HCT116 (cell line): ENCODE measurements at places on chromosomes 11 and 22. TPM values are rescaled to one million over a fixed set of nuclear protein-coding genes. Genes with fewer than 3 reads are reported as not detected.

DNA sequence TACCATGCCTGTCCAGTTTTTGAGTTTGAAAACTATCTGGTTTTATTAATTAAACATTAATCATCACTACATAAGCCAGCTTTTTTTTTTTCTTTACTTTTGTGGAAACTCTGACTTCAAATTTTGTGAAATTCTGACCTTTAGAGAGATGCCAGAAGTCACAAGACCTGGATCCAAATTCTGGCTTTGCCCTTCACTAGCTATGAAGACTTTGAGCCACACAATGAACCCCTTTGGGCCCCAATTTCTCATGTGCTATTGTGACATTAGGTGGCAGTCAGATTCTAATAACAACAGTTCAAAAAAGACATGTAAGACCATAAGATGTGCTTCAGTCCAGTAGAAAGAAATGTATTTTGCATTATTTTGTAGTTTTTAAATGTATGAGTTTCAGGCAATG lies 60.3 kb downstream of the ZC3H12C start:
- no peak overlapping the region for H3K27ac ChIP-seq
- H3K36me3 ChIP-seq = 0 out of 2 replicates have a peak, but pooled peaks cover 3% of the 10 kb centered on the region
- DNase-seq = no peak
- no peaks in the 10 kb centered on the region for H3K27me3 ChIP-seq

GRCh38 chr11:59802639-59803176 lies 7.9 kb downstream of the MRPL16 start:
- no peak overlapping the region for H3K4me3 ChIP-seq
- no peaks in the 10 kb centered on the region for H3K4me1 ChIP-seq
- peak; percentile 46 for DNase-seq
- H3K27me3 ChIP-seq = no peaks in the 10 kb centered on the region
- H3K36me3 ChIP-seq = peaks cover 25% of the 10 kb centered on the region; the same call in 1 of the 2 replicates
- H3K27ac ChIP-seq = no peak overlapping the region

DNA sequence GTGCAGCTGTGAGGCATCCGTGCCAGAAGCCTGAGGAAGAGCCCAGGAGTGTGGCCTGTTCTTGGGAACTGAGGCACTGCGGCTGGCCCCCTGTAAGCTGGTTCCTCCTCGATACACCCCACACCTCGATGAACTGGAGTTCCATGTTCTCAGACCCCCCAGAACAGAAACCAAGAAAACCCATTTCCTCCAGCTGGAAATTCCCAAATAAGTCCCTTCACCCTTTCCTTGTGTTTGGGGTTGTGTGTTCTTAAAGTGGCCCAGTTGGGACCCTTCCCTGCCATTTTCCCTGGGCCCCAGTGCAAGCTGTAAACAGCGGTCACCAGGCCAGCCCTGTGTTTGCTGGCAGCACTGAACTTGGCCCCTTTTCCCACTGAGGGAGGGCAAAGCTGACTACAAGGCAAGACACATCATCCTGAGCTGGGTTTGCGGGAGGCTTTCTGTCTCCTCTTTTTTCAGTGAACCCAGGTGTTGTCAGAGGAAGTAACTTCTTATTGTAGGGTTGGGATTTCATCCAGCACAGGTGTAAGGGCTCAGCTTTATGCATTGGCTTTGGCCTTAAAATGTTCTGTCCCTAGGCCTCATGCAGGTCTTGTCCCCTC lies 60.1 kb upstream of the MPEG1 start:
- H3K4me1 ChIP-seq = peaks cover 5% of the 10 kb centered on the region
- no peaks in the 10 kb centered on the region for H3K36me3 ChIP-seq
- H3K27me3 ChIP-seq = no peaks in the 10 kb centered on the region
- no peak overlapping the region for H3K27ac ChIP-seq
- H3K4me3 ChIP-seq = no peak overlapping the region
- DNase-seq = no peak

GRIA4 gene
- total RNA-seq = not detected

MUC6 gene
- 0.02 TPM for total RNA-seq

MMP12 gene
- total RNA-seq = not detected
